ENCODE measurements at places on chromosomes 12 and 14. TPM values are rescaled to one million over a fixed set of nuclear protein-coding genes. Genes with fewer than 3 reads are reported as not detected.

Gene AQP5
- total RNA-seq: 0.09 TPM

GRCh38 chr12:111268738-111269572, 99.9 kb downstream of the PHETA1 start:
- no peak for DNase-seq

Gene GLIPR1L2
- total RNA-seq: 0.57 TPM

Gene DCAF5
- 13.5 TPM for total RNA-seq

Gene B4GALNT1
- total RNA-seq: 0.57 TPM

- no peak for DNase-seq
Measured at GRCh38 chr14:47917344-47917954, 242.0 kb upstream of the MDGA2 start.

Gene GPR135
- total RNA-seq: 0.38 TPM

DNA sequence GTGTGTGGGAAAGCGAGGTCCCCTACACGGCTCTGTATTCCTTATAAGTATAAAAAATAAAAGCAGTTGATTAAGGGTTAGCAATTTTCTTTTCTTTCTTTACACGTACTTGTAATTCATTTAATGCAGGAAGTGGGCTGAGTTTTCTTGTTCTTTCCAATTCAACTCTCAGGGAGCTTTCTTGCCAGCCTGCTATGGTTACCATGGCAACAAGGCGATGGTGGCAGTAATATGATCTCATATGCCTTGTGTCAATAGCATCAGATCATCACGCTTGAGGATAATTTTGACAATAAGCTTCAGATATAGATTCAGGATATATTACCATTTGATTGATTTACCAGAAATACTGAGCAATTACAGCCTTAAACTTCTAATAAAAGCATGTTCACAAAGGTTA, 466.5 kb downstream of the APAF1 start:
- DNase-seq: no peak

Gene RDH12
- total RNA-seq: 0.24 TPM

Gene CAPZA3
- not detected for total RNA-seq

Gene TMEM179
- 0.09 TPM for total RNA-seq

DNA sequence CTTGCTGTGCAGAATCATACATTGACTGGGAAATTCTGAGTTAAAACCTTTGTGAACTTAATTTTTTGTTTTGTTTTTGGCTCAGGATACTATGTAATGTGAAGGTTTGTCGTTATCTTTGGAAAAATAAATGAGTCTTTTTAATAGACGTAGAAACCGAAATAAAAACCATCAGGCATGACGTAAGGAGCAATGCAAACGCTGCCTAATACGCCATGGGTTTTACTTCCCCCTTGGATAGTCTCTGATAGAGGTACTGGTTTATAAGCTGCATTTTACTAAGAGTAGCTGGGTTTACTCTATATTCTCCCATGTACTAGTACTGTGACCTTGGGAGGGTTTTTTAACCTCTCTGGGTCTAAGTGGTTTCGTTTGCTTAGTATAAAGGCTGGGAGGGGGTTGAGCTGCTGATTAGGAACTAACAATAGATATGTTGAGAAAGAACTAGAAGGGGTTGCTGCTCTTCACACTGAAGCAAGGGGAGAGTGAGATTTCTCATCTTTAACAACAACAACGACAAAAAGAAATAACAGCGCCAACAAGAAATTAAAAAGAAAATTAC, 66.8 kb upstream of the SLCO1C1 start:
- DNase-seq: no peak

Gene CPNE8
- 5.1 TPM for total RNA-seq

DNA sequence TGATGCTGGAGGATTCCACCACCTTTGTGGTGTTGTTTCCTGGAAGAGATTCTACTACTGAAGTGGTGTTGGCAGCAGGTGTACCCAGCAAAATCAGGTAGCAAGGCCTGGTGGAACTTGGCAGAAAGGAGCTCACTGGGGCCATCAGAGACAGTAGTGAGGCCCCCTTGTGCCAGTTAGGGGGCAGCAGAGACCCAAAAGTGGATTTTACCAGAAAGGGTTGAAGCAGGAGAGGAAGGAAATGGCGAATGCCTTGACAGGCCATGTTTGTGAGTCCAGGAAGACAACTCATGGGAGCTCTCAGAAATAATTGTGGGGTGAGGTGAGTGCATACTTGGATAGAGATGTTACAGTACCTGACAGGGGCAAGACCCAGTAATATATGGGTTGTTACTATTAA, 137.7 kb upstream of the FGD4 start:
- peak; percentile 76 for DNase-seq

DNA sequence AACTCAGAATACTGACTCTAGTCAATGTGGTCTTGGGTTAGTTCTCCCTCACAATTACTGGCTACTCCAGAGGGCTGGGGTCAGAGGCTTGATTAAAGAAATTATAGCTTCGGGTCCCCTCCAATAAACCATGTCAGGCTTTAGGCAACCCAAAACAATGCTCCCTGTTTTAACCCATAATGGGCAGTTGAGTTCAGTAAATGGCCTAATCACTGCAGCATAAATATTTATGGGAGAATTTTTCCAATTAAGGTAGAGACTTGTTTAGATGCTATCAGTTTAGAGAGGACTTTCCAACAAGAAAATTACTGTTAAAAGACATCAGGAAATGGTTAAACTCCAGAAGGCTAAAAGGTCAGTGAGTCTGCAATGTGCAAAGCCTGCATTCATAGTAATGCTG, 389.2 kb upstream of the PRICKLE1 start:
- no peak for DNase-seq

Gene TAS2R13
- total RNA-seq: 0.52 TPM

DNA sequence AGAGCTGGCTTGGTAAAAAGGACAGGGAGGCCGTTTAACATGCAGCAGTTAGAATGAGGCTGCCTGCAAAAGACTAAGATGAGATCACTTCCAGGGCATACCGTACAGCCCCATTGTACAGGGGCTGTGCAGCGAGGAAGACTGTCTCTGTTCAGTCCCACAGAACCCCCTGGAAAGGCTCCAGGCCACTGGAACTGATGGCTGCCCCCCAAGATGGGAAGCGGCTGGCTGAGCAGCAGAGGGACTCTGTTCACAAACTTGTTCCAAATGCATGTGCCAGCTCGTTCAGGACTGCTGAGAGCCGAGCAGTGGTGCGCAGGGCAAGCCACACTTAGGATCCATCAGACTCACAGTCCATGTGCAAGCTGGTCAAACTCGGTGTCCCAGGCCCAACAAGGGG, 82.9 kb downstream of the CHGA start:
- DNase-seq: no peak

All from thymus (tissue), 14 donors.